Activated CD8-positive, alpha-beta memory T cell treated with anti-CD3 and anti-CD28 coated beads for 36 hours (primary cell): ENCODE measurements at places on chromosomes 16 and 17. TPM values are rescaled to one million over a fixed set of nuclear protein-coding genes. Genes with fewer than 3 reads are reported as not detected.

SLC47A1 gene
- total RNA-seq, result 0.27 TPM

ACSM2A gene
- total RNA-seq, result not detected

MYO15B gene
- 15.0 TPM for total RNA-seq

EIF3C gene
- 793 TPM for total RNA-seq

PYY gene
- total RNA-seq, result not detected

JMJD8 gene
- 48.7 TPM for total RNA-seq

IRX3 gene
- total RNA-seq, result not detected

TBX2 gene
- total RNA-seq, result not detected

PRRT2 gene
- total RNA-seq, result 1.1 TPM

PRR15L gene
- not detected for total RNA-seq

VMO1 gene
- total RNA-seq, result 0.32 TPM

KRT15 gene
- not detected for total RNA-seq

SLC13A2 gene
- not detected for total RNA-seq

GPATCH8 gene
- total RNA-seq, result 38.8 TPM

PTX4 gene
- total RNA-seq, result not detected

TP53TG3B gene
- total RNA-seq, result not detected

NEK8 gene
- 6.0 TPM for total RNA-seq

CLEC19A gene
- not detected for total RNA-seq

CX3CL1 gene
- 0.04 TPM for total RNA-seq

EXOC3L1 gene
- total RNA-seq, result not detected

CD79B gene
- 23.4 TPM for total RNA-seq
